ENCODE measurements at places on chromosomes 5 and 9.

DNA sequence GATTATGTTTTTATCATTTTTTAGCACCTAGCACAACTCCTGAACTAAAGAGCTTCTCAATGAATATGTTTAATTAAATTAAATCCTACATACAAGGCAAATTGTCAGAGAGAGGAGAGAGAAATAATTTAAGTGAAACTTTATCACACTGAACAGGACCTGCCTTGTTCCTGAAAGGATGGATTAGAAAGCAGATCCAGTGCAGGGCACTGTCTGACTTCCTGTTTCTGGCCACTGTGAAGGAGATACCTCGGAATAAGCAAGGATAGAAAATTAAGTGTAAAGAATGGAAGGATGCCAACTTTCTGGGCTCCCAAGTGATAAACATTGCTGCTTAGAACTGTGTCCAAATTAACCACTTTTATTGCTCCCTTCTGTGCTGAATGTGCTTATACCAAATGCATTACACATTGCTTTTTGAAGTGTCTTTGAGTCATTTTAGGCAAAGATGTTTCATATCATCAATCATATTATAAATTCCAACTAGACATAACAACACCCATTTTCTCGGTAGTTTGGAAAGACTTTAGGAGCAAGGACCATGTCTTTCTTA, 89.1 kb upstream of the SPDL1 start:
- no peak for DNase-seq

- DNase-seq = no peak
Observed at GRCh38 chr5:10737880-10738279, 23.2 kb downstream of the DAP start.

DNA sequence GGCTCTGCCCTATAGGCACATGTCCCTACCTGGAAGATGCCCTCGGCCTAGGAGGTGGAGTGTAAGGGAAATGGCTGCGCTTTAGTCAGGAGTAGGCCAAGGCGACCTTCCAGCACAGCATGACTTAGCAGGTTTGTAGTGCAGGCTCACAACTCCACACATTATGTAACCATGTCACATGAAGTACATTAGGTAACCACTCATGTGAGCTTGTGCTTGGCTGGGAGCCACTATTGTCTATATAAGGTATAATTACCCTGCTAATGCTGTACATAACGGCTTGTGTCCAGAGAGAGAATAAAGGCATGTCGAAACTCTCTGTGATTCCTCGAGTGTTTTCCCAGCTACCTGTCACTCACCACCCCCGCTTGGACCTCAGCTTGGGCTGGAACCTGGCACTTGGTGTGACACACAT, 74.9 kb downstream of the CAMK4 start:
- no peak for DNase-seq

DNA sequence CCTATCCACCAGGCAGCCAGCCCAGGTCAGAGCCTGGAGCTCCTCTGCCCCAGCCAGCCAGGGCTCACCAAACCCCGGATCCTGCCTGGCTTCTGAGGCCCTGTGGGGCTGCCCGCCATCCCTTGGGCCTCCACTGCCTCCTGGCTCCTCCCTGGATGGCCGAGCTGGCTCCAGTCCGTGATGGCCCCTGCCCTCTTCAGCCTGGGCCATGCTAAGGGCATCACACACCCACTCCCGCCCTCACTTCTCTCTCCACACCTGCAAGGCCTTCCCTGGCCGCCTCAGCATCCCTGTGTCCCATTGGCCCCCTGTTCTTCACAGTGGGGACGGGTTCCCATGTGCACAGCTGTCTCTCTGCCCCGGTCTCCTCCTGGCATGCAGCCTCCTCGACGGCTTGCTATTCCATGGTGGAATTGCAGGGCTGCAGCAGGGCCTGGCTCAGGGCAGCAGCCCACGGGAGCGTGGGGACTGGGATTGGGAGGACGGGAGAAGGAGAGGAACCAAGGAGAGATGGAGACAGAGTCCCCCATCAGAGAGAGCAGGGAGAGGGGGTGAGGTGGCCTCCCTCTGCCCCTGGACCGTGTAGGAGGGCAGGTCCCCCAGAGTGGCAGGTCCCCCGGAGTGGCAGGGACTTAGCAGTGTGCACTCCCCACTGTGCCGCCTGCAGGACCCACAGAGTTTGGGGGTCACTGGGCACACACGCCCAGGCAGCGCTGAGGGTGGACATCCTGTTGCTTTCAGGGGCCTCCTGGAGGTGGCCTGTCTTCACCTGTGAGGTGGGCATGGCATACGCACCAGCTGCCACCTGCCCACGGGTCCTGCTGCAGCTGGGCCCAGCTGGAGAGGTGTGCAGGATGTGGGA, 16.7 kb upstream of the RNU6ATAC start:
- DNase-seq = no peak

GRCh38 chr9:6907772-6908381, 150.1 kb downstream of the KDM4C start:
- no peak for DNase-seq

GRCh38 chr5:37047947-37048346, 171.4 kb downstream of the NIPBL start:
- DNase-seq = no peak

GRCh38 chr9:107734256-107735013, 244.9 kb upstream of the KLF4 start:
- no peak for DNase-seq

GRCh38 chr9:132832171-132832881, 45.8 kb downstream of the AK8 start:
- DNase-seq = no peak

- no peak for DNase-seq
Observed at GRCh38 chr5:38607930-38608564, 51.6 kb upstream of the LIFR start.

- DNase-seq = peak; percentile 67
Observed at GRCh38 chr9:114278881-114279570, 43.9 kb upstream of the ORM1 start.

GRCh38 chr5:95283022-95283615, 1.8 kb downstream of the MCTP1 start:
- no peak for DNase-seq

GRCh38 chr5:37664551-37664950, 175.3 kb downstream of the GDNF start:
- no peak for DNase-seq

DNA sequence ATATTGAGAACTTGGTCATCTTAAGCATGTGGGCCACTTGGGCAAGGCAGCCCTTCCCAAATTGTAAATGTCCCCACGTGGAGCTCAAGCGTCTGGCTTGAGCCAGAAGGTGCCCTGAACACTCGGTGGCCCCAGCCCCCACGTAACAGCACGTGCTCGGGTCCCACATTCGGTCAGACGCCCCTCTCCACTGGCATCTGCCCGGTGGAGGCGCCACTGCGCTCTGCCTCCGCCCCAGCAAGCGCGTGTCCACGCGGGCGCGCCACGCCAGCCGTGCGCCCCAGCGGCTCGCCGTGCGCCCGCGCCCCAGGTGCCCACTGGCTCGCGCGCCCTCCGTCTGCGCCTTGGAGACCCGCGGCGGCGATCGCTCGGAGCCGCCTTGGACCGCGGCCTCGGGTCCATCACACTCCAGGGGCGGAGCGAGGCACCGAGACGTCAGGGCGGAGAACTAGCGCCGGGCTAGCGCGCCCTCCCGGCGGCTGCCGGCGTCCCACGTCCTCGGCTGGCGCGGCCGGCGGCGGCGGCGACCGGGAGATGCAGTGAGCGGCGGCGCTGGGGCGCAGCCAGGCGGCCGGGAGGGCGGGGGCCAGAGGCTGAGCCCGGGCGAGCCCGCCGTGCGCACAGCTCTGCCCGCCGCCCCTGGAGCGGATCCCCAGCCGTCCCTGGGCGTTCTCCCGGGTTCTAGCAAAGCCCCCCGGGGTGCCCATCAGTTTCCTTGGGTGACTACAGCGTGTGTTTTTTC, at the start of gene PALM2AKAP2:
TSS of gene PALM2AKAP2 (plus strand) at position 488 of the 742 bp plus-strand sequence. CDS start 291 bp downstream, outside the sequence.
- peak; percentile 84 for DNase-seq

GRCh38 chr5:79269733-79270166, 33.8 kb downstream of the JMY start:
- no peak for DNase-seq

DNA sequence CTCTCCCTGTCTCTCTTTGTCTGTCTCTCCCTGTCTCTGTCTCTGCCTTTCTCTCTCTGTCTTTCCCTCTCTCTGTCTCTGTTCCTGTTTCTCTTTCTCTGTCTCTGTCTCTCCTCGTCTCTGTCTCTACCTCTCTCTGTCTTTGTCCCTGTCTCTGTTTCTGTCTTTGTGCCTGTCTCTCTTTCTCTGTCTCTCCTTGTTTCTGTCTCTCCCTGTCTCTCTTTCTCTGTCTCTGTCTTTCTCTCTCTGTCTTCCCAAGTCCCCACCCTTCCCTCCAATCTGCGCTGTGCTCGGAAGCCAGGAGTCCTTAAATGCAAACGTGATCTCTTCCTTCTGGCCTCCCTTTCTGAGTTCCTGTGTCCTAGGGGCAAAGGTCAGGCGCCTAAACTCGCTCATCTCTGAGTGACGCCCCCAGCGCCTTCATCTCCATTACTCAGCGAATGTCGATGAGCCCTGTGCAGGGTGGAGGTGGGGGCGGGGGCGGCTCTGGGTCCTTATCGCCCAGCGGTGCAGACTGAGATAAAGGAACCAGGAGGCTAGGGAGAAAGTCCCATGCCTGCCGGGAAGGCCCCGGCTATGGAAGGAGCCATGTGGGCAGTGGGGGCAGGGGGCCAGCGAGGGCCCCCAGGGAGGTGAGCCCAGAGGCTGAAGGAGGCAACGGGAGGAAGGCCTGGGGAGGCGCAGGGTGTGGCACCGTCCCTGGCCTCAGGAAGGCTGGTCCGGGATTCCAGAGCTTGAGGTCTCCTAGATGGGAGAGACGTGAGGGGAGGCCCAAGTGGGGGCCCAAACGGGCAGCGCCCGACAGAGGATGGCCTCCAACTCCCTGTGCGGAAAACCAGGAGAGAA, 1.5 kb upstream of the SLC6A19 start:
- no peak for DNase-seq

DNA sequence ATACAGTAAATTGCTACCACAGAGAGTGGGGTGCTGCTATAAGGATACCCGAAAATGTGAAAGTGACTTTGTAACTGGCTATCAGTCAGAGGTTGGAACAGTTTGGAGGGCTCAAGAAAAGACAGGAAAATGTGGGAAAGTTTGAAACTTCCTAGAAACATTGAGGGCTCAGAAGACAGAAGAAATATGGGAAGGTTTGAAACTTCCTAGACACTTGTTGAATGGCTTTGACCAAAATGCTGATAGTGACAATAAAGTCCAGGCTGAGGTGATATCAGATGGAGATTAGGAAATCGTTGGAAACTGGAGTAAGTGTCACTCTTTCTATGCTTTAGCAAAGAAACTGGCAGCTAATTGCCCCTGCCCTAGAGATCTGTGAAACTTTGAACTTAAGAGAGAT, 1158.6 kb upstream of the CDH6 start:
- no peak for DNase-seq

- peak; percentile 16 for DNase-seq
Observed at GRCh38 chr9:118222375-118222774, 518.2 kb downstream of the TLR4 start.

- DNase-seq = no peak
Observed at GRCh38 chr9:121881920-121882500, 211.1 kb downstream of the TTLL11 start.

GRCh38 chr5:160665460-160665859, 186.6 kb downstream of the ATP10B start:
- no peak for DNase-seq

DNA sequence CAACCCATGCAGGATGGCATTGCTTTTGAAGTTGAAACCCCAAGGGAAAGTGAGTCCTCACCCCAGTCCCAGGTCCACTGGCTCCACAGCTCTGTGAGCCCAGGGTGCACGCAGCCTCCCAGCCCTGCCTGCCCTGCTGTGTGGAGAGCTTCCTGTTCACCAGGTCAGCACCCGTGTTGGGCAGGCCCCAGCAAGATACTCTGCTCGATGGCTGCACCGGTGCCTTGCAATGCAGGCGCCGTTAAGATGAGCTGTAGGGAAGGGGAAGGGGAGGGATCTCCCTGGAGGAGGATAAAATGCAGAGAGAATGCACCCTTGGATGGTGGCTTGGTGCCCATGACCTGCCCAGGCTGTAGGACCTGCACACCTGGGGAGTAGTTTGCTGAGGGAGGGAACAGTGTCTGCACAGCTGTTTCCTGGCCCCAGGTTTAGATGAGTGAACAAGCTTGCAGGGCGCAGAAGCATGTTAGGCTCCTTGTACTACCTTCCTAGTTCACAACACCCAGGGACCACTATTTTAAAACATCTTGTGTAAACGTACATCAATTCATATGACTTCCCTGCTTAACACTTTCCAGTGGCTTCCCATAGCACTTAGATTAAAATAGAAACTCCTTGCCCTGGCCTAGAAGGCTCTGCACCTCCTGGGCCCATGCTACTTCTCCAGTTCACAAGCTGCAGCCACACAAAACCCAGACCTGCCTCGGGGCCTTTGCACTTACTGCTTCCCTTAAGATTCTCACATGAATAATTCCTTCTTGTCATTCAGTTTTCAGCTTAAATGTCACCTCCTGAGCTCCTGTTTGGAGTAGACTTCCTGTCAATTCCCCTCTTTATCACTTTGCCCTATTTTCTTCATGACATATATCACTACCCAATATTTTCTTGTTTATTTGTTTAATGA, 19.6 kb downstream of the FAT2 start:
- no peak for DNase-seq

DNA sequence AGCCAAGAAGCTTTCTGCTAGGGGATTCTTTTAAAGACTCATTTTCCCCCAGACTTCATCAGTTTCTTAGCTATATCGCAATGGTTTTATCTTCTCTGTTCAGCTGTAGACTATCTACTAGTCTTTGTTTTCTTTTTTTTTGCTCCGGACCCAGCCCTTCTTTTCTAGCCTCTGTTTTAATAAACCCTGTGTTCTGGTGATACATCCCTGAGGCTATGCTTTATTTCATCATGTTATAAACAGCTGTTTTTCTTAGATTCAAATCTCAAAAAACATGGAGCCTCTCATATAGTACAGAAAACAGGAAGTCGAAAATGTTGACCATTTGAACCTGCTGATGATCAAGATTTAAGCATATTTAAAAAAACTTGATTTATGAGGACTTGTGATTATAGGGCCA, 37.8 kb downstream of the SCGB3A1 start:
- no peak for DNase-seq

DNA sequence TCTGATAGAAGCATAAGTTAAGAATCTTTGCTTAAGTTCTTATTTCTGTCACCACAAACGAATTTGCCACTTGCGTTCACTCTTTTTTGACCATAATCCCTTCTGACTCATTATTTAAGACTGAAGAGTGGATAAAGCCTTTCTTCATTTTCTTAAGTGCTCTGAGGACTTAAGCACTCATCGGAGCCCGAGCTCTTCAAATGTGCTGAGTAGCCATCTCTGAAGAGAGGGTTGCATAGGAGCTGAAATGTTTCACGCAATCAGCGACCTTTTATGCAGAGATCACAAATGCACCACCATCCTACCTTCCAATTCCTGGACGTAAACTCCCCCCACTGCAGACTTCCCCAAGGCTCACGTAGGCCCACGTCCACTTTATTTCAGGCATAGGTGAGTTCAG, 699.2 kb downstream of the IRX1 start:
- no peak for DNase-seq

DNA sequence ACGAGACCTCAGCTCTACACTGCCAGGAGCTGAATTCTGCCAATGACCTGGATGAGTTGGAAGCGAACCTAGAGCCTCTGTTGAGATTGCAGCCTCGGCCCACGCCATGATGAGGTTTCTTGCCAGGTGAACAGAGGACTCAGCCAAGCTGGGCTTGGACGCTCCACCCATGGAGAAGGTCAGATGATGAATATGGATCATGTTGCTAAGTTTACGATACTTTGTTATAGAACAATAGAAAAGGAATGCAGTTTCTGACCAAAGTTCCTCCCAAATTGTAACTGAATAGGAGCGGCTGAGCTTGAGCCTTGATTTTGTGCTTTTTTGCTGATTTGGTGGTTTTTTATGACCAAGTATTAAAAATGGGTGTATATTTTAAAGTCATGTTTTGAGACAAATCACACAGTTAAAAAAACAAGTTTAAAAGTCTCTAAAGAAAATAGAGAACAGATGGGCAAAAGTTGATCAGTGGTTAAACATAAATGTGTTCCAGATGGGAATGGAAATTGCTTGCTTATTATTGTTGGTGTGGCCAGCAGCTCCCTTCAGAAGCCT, 32.9 kb downstream of the ROPN1L start:
- DNase-seq = no peak
